Hippocampal formation (tissue), 2 donors: ENCODE measurements at places on chromosomes 7 and 10.

DNA sequence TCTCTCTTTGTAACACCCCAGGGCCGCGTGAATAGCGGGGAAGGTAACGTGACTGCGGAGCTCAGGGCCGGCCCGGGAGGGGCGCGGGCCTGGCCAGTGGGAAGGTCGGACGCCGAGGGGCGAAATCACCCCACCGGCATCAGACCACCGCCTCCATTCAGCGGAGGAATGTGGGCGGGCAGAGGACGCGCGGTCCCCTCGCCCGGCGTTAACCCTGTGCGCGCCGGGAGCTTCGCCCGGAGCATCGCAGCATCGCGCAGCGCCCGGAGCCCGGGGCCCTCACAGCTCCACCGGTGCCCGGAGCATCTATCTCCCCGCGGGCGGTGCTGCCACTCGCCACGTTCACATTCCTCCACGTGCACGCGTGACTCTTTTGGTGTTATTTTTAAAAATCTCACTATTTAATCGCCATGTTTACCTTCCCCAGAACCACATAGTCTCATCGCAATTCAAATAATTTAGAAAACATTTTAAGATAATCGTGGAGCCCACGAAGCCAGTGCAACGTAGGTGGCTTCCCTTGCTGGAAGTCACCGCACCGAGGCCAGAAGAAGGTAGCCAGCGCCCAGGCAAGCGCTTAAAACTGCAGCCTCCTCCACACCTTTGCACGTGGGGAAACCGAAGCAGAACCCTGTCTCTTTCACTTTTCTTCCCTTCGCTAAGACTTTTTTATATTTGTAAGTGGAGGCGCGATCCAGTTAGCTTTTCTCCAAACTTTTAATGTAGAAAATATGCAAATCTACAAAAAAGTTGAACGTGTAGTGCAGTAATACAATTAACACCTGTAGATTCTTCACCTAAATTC is 21.8 kb downstream of the FGFBP3 start:
- DNase-seq: no peak

DNA sequence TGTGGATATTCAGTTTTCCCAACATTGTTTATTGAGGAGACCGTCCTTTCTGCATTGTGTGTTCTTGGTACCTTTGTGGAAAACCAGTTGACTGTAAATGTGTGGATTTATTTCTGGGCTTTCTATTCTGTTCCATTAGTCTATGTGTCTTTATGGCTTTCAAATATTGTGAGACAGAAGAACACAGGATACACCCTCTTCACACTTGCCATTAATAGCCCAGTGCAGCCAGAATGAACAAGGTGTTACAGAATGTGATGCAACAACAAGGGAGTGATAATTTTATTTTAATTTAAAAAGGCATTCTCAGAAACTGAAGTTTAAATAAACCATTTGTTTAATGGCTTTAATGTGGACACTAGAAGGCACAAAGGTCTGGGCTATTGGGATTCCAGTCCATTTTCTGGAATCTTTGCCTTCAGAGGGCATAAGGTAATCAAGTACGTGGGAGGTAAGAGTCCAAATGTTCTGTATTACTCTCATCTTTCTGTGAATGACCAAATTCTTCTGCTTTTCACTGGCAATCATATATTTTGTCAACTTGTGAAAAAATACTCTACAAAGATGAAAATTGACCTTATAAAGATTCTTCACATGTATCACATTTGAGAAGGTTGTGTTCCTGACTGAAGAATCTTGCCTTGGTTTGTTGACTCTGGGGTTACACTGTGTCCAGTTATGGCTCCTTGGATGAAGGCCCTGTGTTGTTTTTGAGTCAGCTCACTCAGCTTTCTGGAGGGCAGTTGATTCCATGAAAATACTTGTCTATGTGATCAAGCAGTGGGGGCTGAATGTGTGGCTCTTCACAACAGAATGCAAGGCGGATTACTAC is 962.7 kb downstream of the LRMDA start:
- no peak for DNase-seq

DNA sequence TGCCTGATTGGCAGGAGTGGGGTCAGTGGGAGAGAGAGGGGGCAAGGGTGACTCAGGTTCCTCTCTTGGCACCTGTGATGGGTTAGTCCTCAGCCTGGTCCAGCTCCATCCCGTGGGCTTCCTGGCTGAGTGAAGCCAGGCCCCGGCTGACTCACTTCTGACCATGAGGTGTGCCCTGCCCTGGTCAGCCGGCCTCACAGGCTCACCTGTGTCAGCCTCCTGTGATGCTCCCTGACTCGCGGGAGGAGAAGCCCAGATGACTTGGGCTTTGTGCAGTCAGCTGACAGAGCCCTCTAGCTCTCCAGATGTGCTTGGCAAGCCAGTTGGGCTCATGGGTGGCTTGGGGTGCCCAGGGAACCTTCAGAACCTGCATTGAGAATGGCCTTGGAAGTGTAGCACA is 16.0 kb upstream of the PPIF start:
- no peak for DNase-seq

- peak; percentile 71 for DNase-seq
Measured at GRCh38 chr7:98217623-98218582, 6.7 kb downstream of the BHLHA15 start.

DNA sequence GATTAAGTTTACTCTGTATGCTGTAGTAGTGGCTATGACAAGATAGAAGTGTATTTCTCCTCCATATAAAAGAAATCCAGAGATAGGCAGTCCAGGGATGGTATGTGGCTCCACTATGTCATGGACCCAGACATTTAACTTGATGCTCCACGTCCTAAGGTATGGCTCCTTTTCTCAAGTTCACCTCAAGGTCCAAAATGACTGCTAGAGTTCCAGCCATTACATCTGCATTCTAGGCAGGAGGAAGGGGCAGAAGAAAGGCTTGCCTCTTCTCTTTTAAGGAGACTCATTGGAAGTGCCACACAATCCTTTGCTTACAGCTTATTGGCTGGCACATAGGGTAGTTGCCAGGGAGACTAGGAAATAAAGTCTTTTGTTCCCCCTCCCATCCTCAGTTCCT is 27.7 kb upstream of the ATXN7L1 start:
- no peak for DNase-seq

DNA sequence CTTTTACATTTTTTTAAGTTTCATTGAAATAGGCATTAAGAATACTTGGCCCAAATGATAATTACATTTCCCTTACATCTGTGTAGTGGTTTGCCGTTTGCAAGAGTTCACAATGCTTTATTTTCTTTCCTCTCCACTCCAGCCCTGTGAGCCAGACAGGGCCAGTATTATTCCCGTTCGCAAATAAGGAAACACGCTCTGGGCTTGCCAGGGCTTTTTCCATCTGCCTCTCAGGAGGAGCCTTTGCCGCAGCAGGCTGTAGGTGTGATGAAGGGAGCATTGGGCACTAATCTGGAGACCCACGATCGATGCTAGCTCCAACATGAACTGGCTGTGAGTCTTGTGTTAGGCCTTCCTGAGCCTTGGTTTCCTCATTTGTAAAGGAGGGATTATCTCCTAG is 154.4 kb downstream of the GALNT17 start:
- DNase-seq: no peak

DNA sequence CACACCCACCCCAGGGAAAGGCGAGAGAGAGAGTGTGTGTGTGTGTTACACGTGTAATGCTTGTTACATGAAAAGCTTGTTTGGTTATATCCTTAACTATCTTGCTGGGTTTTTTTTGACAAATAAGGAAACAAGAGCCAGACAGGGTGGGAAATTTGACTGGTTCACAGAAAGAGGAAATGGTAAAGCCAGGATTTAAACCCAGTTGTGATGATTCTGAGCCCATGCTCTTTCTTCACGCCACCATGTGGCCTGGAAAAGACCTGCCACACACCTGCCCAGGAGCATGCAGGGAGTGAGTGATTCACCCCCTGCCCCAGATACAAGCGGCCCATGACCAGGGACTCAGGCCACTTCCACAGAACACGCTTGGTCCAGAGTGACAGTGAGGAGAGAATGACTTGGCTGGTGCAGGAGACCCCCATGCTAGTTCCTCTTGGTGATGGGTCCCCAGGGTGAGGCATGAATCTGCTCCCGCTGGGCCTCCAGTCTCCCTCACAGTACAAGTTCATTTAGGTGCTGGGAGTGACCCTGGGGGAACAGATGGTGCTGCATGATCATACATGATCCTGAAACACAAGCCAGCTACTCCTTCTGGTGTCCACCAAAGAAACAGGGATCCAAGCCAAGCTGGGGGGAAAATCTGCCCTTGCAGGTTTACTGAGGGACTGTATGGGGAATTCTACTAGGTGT is 21.0 kb upstream of the EIF5AL1 start:
- no peak for DNase-seq

- DNase-seq: no peak
Measured at GRCh38 chr7:94421681-94422080, 27.0 kb downstream of the COL1A2 start.

DNA sequence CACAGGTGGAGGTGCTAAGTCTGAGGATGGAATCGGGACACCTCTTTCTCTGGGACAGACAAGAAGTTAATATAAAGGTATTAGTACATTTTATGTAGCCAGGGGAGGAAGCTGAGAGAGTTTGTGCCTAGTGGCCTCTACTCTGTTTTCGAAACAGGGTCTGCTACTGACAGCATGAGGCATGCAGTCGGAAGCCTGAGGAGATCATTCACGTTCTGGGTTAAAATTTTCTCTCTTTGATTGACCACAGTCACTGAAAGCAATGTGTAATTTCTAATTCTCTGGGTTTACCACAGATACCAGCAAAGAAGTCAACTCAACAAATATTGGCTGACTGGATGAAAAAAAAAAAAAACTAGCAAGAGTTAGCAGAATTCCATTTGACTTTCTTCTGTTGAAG is 53.3 kb upstream of the KCTD7 start:
- DNase-seq: no peak

DNA sequence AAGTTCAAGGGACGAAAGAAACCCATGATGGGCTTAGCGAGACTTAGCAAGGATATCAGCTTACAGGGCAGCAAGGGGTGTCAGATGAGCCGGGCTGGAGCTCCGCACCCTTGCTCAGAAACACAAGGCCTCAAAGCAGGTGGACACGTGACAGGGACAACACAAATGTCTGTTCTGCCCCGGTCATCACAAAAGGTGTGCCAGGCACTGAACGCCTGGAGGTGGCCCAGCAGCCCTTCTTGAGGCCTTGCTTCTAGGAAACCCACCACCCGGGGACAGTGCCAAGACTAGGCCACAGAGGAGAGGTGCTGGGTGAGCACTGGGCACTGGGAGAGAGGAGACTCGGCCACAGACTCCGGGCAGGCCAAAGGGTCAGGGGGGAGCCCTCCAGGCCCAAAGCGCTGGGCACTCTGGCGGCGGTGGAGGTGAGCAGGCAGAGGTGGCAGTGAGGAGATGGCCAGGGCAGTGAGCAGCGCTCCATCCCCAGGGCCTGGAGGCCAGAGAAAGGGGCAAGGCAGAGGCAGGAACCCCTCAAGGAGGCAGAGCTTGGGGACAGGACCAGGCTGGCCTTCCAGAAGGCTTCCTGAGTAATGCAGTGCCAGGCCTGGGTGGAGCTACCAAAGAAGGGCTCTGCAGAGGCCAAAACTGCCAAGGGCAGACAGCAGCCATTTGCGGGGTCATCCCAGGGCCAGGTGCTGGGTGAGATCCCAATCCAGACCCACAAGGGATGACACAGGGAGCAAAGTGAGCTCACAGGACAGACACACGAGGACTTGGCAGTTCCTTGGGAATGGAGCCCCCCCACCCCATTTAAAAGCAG is 22.7 kb downstream of the EBF3 start:
- no peak for DNase-seq

- DNase-seq: peak; percentile 59
Measured at GRCh38 chr7:51313738-51314425, 2.7 kb downstream of the COBL start.

DNA sequence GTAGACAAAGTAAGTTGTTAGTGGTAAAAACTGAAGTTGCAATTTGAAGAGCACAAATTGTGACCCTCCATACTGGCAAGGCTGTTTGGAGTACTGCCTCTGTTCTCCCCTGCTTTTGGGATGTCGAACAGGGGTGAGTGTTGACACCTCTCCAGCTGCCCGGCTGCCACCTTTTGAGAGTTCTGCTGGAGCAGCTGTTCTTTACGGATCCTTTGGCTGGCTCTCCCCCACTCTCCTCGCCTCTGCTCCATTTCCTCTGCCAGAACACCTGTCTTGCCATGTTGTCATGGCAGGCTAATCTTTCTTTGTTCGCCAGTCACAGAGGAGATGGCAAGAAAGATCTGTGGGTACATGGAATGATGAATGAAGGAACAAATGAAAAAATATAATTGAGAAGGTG is 34.9 kb downstream of the INSYN2A start:
- DNase-seq: no peak

DNA sequence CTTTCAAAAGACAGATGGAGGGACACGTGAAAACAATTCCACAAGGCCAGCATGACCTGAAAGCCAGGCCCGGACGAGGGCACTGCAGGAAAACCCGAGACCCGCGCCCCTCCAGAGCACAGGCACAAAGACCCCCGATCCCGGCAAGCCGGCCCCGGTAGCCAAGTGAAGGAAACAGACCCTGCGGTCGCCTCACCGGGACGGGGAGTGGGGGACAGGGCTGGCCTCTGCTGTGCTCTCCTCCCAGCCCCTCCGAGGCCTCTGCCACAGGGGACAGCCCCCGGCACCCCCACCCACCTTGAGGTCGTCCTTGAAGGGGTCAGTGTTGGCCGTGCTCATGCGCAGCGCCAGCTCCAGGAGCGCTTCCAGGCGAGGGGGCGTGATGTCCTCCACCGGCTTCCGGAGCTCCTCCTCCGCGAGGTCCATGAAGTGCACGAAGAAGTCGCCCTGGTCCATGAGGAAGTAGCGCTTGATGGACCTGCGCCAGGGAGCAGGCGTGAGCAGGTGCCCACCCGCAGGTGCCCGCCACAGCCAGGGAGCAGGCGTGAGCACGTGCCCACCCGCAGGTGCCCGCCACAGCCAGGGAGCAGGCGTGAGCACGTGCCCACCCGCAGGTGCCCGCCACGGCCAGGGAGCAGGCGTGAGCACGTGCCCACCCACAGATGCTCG is 11.3 kb upstream of the ADAM8 start:
- no peak for DNase-seq

DNA sequence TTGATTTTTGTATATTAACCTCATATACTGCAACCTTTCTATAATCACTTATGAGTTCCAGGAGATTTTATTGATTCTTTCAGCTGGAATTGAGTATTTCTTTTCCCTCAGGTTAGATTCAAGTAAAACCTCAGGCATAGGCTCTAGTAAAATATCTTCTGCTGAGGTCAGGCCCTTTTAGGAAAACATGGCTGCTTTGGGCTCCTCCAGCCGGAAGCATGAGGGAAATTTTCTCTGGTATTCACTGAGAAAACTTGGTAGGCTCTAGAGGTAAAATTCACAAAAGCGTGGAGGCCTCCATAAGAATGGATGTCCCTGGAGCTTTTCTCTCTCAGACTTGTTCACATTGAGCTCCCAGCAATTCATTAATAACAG is 56.7 kb downstream of the AKR1E2 start:
- DNase-seq: no peak

DNA sequence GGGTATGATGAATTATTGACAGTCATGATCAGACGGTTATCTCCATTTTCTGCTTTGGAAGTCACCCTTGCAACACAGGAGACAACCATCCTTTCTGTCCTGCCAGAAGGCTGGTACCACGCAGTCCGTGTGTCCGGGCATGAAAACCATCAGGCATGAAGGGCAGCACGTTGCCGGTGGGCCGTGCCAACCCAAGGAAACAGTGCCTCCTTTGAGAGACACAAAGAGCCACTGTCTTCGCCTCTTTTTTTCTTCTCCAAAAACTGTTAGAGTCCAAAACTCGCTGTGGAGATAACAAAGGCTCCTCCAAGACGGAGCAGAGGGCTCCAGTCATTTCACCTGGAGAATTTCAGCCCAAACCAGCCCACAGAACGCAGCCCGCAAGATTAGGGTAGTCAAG is 60.4 kb upstream of the ARHGAP21 start:
- peak; percentile 86 for DNase-seq
